Activated T-helper 1 cell treated with anti-CD3 and anti-CD28 coated beads, Interleukin-12 subunit alpha, Interleukin-12 subunit beta, Interleukin-2, Interleukin-4 antibody, amounts not matched to agents 30 ng/mL and 10 ng/mL and 1 ng/mL, durations not matched to agents 14 hours and 24 hours and 36 hours (primary cell): ENCODE measurements at places on chromosomes 2 and 18. TPM values are rescaled to one million over a fixed set of nuclear protein-coding genes. Genes with fewer than 3 reads are reported as not detected.

Gene SLC5A7
- total RNA-seq, result not detected in 2 replicates

Gene RAB11FIP5
- total RNA-seq, result 12.1 and 12.9 TPM in 2 replicates

Gene IL1RN
- 4.2 and 4.7 TPM in 2 replicates for total RNA-seq

Gene DCC
- total RNA-seq, result not detected in 2 replicates

Gene HOXD1
- not detected in 2 replicates for total RNA-seq

Gene KCNJ3
- total RNA-seq, result not detected in 2 replicates

Gene MRO
- total RNA-seq, result not detected in 2 replicates

Gene OSBPL6
- total RNA-seq, result 1.5 and 1.9 TPM in 2 replicates

Gene AMER3
- total RNA-seq, result not detected in 2 replicates

Gene SOCS6
- 3.7 and 3.9 TPM in 2 replicates for total RNA-seq

Gene SLC11A1
- total RNA-seq, result 0.05 and 0.27 TPM in 2 replicates
